ENCODE measurements at places on chromosomes 2 and 18. TPM values are rescaled to one million over a fixed set of nuclear protein-coding genes. Genes with fewer than 3 reads are reported as not detected.
A peak's percentile ranks its signal among the peaks of the same experiment; 100 is the strongest.

INHBB gene
- total RNA-seq: 0.25 TPM

GRCh38 chr18:27704736-27705361 is 472.1 kb downstream of the CDH2 start:
- DNase-seq: no peak

GRCh38 chr2:54480025-54480424 is 23.9 kb downstream of the SPTBN1 start:
- no peak for DNase-seq

DNA sequence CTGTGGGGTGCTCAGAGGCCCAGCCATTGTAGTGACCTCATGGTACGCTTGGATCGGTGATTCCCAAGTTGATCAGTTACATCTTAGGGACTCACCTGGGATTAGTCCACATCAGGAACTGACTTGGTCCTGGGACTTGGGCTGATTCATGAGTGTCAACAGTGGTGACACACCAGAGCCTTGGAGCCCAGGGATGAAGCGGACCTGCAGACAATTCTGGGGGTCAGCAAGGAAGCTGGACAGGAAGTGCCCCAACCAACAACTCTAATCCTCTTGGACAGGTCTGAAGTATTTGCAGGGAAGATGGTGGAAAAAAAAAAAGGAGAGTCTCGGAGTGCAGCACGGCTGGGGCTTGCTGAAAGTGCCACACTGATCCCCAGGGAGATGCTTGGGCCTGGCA is 288.6 kb downstream of the PHLPP1 start:
- no peak for DNase-seq

- peak; percentile 69 for DNase-seq
These were observed 34.5 kb upstream of the CCNYL1 start for GRCh38 chr2:207676827-207677354.

DNA sequence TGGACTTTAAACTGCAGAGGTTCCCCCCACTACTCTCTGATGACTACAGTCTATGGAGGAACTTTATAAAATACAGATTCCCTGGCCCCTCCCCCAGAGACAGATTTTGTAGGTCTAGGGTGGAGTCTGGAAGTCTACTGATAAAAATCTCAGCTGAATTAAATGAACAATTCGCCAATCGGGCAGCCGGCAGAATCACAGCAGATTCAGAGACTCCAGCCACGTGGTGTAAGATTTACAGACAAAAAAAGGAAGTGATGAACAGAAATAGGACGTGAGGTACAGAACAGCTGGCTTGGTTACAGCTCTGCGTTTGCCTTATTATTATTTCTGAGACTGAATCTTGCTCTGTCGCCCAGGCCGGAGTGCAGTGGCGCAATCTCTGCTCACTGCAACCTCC is 21.4 kb upstream of the MTA3 start:
- DNase-seq: no peak

DNA sequence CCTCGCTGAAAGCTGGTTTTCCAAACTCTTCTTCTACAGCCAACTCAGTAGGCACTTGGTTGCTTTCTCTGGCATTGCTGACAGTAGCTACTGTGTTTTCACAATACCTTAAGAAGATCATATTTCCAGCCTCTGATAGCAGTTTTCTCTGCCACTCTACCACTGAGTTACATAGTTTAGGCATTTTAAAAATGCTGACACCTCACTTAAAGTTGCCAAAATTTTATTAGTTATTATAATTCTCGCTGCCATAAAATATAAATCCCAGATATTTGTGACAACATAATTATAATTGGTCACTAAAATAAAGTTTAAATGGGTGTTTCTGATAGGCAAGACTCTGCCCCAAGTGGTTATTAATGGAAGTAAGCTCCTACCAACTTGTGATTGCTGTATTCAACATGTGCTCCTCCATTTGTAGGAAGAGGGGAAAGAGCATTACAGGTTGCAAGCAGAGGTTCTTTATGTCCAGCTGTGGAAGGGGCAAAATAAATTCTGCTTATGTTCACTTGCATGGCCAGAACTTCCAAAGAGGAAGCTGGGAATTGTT is 1202.8 kb downstream of the CNTNAP5 start:
- DNase-seq: no peak

- DNase-seq: no peak
These were observed 66.9 kb downstream of the EMX1 start for GRCh38 chr2:72984172-72984671.

DNA sequence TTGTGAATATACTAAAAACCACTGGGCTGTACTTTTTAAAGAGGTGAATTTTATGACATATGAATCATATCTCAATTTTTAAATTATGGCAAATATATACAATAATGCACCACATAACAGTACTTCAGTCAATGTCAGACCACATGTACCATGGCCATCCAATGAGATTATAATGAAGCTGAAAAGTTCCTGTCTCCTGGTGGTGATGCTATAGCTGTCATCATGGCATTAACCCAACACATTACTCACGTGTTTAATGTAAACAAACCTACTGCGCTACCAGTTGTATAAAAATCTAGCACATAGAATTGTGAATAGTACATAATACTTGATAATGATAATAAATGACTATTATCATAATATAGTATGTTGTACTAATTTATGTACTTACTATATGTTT is 77.6 kb upstream of the ID2 start:
- no peak for DNase-seq

- no peak for DNase-seq
These were observed 10.2 kb upstream of the THNSL2 start for GRCh38 chr2:88159955-88160415.

DNA sequence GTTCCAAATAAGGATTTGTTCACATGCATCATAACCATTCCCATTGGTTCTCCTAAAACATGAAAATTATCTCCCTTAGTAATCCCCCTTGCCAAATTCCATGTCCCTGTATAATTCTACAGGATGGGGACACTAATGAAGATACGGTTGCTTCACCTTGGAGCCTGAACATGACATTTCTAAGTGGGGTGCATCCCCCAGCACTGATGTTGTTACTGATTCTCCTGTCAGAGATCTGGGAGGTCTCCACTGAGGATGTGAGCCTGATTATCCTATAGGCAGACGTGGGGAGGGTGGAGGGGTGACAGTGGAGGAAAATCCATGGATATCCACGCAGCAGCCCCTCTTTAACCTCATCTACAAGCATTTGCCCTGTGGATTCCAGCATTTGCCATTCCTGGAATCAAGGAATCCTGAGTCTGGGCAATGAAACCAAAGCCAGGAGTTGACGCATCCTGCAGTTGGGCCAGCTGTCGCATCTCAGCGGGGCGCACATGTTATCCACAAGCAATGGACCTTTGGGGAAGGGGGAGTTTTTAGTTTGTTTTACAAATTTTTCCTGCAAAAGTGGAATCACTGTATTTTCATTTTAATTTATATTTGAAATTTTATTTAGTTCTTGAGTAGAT is 57.3 kb downstream of the HK2 start:
- no peak for DNase-seq

GRCh38 chr2:171346723-171347557 is 86.8 kb downstream of the METTL8 start:
- DNase-seq: no peak

- DNase-seq: no peak
These were observed 244.3 kb downstream of the BABAM2 start for GRCh38 chr2:28134857-28135256.

DNA sequence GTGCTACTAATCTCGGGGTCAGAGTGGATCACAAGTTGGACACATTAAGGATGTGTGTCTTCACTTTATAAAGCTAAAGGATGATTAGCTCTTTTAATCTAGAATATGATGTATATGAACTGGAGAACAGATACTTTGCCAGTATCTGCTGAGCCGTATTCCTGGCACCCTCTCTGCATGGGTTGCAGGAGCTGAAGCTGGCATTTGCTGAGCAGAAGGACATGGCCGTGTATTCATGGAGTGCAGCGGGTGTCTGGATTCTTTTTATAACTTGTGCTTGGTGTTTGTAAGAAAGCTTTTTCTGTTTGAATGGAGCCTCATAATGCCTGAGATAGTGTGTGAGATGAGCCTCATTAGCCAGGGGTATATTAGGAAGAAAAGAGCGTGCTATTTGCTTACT is 103.9 kb upstream of the MCFD2 start:
- no peak for DNase-seq

DNA sequence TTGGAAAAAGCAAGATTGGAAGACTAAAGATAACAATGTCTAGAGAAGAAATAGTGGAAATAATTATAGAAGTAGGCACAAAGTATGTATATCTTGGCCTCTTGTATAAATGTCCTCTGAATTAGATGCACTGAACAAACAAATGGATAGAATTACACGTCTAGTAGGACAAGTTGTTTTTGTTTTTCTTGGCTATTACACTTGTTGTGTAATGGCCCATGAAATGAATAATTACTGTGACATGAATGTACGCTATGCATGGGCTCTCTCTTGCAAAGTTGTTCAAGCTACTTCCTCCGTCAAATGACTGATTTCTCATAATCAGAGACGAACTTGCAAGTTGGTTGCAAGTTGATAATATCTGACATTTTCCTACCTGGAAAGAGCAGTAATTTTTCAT is 126.2 kb downstream of the PDE1A start:
- DNase-seq: no peak

DNA sequence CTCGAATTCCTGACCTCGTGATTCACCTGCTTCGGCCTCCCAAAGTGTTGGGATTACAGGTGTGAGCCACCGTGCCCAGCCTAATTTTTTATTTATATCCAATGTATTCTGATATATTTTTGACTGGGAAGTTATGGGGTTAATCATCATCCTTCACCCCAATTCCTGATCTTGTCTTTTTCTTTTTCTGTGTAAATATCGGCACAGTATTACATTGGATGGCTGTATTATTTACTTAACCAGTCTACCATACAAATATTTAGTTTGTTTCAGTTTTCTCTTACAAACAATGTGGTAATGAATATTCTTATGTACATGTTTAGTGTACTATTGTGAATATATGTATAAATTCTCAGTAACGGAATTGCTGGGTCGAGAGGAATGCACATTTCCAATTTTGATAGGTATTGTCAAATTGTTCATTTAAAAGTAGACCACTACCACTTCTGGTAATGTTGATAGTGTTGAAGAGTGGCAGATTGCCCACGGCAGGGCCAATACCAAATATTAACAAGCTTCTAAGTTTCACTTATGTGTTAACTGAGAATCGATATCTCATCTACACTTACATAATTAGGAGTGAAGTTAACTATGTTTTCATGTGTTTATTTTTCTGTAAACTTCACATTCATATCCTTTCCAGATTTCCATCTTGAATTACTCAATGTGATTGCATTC is 196.7 kb downstream of the ALPK2 start:
- no peak for DNase-seq

- no peak for DNase-seq
These were observed 38.4 kb downstream of the TCF4 start for GRCh38 chr18:55549474-55550104.

- peak; percentile 10 for DNase-seq
These were observed 142.7 kb downstream of the PRKCE start for GRCh38 chr2:45794134-45794617.

Data from pulmonary artery endothelial cell (primary cell).